GM04504 (cell line): ENCODE measurements at places on chromosomes 2 and 18.

- DNase-seq: no peak
Measured at GRCh38 chr2:203849010-203849409, 18.6 kb upstream of the CTLA4 start.

DNA sequence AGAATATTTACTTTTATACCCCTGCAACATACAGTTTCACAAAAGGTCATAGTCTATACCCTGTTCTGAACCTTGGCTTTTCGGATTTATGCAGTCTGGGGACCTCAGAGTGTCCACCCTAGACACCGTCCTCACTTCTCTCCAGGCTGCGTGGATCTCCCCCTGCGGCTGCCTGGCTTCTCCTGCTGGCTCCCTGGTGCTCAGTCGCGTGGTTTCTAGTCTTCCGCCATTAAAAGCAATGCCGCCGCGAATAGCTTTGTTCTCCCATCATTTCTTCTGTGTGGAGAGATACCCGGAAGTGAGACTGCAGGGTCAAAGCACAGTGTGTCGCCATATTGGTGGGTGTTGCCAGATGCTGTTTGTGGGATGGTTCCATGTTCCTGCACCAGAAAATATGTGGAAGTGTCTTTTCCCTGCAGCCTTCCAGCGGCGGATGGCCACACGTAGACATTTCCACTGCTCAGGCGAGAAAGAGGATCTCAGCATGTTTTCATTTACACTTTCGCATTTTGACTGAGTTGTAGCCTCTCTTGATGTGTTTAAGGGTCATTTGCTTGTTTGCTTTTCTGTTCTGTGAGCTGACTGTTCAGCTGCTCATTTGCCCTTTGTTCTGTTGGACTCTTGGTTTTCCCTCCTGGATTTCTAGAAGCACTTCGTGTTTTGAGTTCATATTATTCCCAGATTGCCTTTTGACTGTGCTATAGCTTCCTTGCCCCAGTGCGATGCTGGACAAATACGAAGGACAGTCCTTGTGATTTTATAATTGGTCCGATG, 22.9 kb upstream of the ASB1 start:
- no peak for DNase-seq

- DNase-seq: no peak
Measured at GRCh38 chr2:125296742-125297141, 1271.7 kb downstream of the CNTNAP5 start.

- no peak for DNase-seq
Measured at GRCh38 chr2:50347358-50348044, 684.4 kb downstream of the NRXN1 start.

DNA sequence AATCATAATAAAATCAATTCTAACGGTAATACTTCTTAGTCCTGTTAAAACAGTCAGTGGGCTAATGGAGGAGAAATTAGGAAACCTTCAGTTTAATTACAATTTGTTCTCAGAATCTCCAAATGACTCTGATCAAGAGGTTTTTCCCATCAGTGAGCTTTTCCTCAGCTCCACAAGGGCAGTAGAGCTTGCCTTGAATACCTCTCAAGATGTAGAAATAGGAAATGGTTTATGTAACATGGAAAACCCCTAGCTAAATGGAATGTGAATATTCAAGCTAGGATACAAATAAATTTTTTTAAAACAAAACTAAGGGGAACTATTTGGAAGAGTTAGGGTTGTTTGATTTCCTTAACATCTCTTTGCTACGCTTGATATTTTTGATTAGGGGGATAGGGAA, 87.5 kb downstream of the PLEKHM3 start:
- DNase-seq: no peak

GRCh38 chr2:76323381-76323780, 612.7 kb upstream of the GCFC2 start:
- DNase-seq: no peak

GRCh38 chr18:43222501-43222900, 54.8 kb downstream of the SYT4 start:
- DNase-seq: no peak

GRCh38 chr2:201855356-201855755, 49.0 kb downstream of the CDK15 start:
- no peak for DNase-seq

DNA sequence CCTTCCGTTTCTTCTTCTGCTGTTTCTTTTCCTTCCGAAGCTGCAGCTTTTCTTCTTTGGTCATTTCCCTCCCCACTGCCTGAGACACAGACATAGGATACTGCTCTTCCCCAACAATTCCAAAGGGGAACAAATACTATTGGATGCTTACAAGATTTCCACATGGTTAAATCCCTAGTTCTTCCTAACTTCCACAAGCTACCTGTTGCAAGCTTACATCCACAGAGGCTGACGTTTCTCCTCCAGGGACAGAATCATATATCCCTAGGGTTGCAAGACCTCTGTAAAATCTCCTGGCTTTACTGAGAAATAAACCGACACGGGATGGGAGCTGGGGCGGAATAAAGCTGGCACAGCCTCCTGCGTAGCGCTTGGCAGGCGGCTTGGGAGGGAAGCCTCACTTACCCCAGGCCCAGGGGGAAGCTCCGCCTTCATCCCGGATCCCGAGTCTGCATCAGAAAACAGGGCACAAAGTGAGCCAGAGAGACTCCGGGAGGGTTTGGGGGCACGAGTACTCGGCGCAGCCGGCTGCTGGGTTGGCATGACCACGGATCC, 590 bp downstream of the EIF2B4 start:
- peak; percentile 33 for DNase-seq

- no peak for DNase-seq
Measured at GRCh38 chr2:98473995-98474780, 29.5 kb downstream of the INPP4A start.

- no peak for DNase-seq
Measured at GRCh38 chr18:26556573-26556972, 8.2 kb upstream of the KCTD1 start.

DNA sequence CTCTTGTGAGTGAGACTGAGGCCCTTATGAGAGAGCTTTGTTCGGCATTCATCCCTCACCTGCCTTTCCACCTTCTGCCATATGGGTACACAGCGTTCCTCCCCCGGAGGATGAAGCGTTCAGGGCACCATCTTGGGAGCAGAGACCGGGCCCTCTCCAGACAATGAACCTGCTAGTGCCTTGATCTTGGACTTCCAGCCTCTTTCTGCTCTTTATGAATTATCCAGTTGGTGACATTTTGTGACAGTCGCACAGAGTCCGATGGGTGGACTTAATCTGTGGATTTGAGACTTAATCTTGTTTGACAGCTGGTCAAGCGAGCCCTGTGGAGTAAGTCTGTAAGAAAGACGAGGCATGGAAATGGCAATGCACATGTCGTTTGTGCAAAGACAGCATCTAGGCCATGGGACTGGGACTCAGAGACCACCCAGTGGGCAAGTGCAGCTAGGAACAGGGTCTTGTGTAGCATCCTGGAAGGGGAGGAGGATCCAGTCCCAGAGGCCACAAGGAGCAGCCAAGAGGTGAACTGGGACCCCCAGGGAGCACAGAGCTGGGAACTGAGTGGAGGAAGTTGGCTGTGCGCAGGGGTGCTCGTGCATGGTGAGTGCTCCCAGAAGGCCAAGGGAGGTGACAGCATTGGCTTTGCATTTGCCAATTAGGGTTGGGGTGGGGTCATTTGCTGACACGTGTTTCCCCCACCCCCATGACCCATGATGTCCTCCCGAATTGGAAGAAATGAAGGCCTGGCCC, 69.5 kb upstream of the HDAC4 start:
- DNase-seq: no peak

DNA sequence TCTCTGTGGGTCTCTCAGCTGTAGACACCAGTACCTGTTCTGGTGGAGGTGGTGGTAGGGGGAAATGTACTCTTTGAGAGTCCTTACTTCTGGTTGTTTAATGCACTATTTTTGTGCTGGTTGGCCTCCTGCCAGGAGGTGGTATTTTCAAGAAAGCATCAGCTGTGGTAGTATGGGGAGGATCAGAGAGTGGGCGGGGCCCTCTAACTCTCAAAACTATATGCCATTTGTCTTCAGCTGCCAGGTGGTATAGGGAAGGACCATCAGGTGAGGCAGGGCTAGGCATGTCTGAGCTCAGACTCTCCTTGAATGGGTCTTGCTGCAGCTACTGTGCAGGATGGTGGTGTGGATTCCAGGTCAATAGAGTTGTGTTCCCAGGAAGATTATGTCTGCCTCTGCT, 1100.8 kb downstream of the CNTNAP5 start:
- DNase-seq: no peak

DNA sequence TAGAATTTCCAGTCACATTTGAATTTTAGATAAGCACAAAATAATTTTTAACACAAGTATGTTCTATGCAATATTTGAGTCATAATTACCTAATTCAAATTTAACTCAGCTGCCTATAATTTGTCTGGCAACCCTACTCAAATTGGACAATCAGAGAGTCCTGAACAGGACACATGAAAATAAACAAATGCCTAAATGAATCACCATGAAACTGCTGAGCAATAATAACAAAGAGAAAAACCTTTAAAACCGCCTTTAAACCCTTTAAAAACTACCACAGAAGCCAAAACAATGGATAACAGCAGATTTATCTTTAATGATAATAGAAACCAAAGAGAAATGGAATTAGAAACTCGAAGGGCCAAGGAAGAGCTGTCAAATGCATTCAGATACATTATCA, 39.5 kb downstream of the ARL4C start:
- peak; percentile 3 for DNase-seq

DNA sequence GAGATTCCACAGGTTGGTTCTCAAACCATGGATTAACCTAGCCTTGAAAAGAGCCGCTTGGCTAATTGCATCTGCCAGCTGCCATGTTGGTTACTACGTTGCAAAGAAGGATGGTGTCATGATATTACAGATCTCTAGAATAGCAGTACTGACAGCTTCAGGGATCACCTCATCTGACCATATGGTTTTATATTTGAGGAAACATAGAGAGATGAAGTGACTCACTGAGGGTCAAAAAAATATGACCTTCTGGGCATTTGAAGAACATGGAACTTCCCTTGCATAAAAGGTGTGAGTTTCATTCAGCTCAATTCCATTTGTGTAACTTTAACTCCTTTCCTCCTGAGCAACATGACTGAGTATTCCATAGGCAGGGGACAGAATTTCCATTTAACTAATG, 242.3 kb downstream of the SETBP1 start:
- no peak for DNase-seq

GRCh38 chr18:40555914-40556313, 1399.1 kb upstream of the PIK3C3 start:
- peak; percentile 35 for DNase-seq

- DNase-seq: no peak
Measured at GRCh38 chr2:97734061-97735051, 21.0 kb downstream of the ZAP70 start.

GRCh38 chr2:29055601-29056000, 18.7 kb downstream of the PCARE start:
- no peak for DNase-seq

DNA sequence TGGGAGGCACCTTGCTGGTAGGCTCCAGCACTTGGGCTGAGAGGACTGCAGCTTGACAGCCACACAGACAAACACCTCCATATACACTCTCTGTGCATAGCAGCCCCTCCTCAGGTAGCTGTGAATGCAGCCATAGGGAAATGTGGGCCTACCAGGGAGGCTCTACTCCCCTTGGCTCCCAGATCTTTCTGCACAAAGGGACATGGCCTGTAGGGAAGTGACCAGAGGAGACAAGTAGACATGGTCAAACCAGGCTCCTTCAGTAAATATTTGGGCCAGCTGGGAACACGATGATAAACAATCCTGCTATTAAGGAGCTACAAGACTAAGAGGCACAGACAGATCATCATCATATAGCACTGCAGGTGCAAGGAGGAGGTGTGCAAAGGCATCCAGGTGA, 35.9 kb upstream of the PDCL3 start:
- DNase-seq: no peak

DNA sequence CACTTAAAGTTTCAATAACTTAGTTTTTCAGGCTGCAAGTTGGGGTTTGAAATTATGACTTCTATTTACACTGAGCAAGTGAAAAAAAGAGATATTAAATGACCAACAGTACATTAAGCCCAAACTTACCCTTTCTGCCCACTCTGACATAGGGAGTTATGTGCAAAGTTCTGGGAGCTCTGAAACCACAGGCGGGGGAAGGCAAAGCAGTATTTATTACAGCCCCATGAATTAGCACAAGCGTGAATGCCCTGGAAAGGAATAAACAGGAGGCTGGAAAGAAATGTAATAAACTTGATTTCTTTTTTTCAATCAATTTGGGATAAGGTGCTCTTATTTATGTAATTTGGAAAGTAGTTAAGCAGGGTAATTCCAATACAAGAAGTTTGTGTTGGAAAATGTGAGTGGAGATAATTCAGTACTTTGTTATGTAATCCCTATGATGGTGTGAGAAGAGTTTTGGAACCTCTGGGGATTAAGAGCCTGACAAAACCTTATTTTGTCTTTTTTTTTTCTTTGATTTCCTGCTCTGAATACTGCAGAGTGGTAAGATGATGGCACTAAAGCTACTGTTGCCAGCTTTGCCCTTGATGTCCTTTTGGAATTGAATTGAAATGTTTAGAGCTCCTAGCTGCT, 351.5 kb downstream of the ARHGAP15 start:
- DNase-seq: no peak

GRCh38 chr2:16633621-16634430, 31.8 kb downstream of the CYRIA start:
- DNase-seq: no peak

DNA sequence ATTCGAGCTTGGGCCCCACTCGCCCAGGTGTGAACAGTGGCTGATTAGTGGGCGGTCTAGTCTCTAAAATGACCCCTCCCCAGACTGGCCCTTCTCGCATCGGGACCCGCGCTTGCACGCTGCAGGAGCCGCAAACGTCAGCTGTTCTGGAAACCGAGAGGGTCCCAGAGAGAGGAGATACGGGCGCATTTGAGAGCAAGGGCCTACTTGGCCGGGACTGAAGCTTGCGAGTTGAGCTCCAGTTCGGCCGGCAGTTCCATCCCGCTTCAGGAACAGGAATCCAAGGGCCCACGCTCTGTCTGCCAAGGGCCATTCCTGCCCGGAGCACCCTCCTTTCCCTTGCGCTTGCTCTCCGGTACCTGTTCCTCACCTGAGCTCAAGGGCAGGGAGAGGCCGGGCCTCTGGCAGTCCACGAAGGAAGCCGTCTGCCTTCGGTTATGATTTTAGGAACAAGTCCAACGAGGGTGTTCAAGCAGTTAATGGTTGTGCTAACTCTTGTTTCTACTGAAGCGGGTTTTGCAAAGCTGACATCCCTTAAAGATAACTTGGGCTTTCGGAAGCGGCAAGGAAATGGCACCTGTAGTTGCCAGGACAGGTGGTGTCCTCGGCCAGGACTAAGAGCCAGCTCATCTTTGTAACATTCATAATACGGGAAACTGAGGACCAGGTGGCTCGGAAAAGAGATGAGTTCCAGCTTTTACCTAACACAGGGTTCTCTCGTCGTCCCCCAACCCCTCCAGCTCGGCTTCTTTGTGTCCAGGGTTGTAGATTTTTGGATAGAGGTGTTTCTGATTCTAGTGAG, 3.9 kb upstream of the DLX1 start:
- no peak for DNase-seq

GRCh38 chr18:46832849-46833248, 76.0 kb upstream of the ST8SIA5 start:
- no peak for DNase-seq

GRCh38 chr2:236972491-236973342, 113.0 kb upstream of the COPS8 start:
- DNase-seq: peak; percentile 10

DNA sequence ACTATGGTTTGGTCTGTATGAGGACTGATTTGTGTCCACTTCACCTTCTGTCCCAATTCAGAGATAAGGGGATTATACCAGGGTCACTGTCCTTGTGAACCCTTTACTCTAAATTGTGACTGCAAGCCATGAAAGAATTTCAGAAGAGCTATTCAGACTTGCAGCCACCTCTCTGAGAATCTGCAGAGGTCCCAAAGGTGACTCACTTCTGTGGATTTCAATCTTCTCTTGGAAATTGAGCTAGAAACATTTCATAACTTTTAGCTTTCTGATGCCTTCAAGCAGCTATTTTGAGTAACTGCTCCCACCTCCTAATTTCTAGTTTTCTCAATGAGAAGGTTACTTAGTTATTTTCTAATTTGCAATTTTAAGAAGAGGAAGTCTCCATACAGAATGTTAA, 1242.4 kb upstream of the ACVR2A start:
- DNase-seq: no peak
